Kidney (tissue), 22 donors: ENCODE measurements at places on chromosomes 16 and 17.

- peak; percentile 68 for DNase-seq
Measured at GRCh38 chr16:3147046-3147756, 12.4 kb downstream of the ZNF213 start.

DNA sequence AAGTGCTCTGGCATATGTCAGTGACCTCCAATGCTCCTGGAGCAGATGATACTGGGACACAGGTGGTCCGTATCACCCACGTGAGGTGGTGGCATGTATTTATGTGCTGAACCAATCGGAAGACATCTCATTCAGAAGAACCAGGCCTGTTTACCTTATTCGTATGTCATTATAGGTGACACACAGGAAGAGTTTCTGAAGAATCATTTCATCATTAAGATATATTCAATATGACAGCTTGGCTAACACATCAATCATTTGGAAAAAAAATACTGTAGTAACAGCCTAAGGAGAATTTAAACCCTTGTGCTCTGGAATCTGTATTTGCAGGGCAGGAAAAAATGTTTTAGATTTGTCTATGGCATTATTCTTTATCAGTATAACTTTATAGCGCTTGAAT, 44.6 kb downstream of the RBFOX1 start:
- no peak for DNase-seq

DNA sequence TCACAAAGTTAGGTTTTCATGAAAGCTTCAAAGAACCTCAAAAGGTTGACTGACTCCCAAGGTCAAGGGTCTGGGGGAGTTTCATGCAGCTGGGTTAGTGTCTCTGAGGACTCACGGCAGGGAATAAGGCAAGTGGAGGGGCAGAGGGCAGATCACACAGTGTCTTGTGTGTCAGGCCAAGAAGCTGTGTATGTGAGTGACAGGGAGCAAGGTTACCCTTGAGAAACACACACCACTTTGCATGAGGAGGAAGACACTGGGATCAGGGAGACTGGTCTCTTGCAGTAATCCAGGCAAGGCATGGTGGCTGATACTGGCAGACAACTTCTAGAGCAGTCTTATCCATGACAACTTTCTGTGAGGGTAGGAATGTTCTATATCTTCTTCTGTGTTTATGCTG, 6.3 kb downstream of the FLOT2 start:
- no peak for DNase-seq

GRCh38 chr16:63067141-63067540, 1030.9 kb upstream of the CDH8 start:
- DNase-seq, result no peak

DNA sequence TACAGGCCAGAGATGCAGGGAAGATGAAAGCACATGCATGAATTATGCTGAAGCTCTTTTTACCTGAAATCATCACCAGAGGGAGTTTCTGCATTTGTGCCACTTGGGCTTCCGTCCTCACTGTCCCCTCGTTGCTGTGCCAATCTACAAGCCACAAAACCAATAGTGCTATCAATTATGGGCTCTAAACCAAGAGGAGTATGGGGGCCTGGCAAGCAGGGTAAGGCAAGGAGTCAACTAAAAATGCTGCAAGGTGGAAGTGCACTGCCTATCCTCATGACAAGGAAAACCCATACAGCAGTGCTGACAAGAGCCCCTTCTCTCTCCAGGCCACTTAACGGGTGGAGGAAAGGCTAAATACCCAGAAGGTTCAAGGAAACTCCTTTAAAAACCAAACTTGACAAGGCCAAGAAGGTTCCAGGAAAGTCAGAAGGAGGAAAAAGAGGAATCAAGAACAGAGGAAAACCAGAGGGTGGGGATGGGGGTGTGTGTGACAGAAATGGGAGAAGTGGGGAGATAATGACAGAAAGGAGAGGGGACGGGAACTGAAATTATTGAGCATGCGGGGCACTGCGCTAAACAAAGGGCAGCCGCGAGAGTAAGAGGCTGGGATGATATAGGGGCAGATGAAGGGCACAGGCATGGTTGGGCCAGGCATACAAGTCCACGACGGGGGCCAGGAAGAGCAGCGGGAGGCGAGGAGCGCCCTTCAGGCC, 674 bp downstream of the C17orf75 start:
- DNase-seq, result no peak

GRCh38 chr16:51150165-51150887, 744 bp downstream of the SALL1 start:
- no peak for DNase-seq

DNA sequence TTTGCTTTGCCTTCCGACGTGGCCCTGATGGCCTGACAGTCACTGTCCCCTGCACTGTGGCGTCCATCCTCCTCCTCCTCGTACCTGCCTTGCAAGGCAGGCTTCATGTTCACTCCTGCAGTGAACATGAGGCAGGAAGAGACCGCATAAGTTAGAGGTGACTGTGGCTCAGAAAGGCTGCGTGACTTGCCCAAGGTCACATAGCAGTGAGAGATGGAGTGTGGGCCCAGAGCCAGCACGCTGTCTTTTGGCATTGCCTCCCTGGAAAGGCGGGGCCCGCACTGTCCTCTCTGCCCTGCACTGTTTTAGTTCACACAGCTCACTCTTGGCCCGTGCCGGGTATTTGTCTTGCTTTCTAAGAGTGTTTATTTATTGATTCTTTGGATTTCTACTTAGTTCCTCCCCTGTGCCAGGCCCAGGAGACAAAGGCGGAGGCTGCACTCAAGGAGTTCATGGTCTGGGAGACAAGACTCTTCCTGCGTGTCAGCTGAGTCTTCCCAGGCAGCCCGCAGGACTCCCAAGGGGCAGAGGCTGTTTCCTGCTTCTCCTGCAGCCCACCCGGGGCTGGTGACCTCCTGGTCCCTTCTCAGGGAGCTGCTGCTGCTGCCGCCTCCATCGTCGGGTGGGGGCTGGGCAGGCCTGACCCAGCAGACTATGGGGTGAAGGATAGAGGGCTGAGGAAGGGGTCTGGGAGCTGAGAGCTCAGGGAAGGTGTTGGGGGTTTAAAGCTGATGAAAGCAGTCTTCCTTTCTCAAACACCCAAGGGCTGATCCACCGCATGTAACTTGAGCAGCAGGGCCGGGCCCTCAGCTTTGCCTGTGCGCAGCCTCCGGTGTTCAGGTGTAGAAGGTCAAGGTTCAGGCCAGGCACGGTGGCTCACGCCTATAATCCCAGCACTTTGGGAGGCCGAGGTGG, 12.7 kb downstream of the CYGB start:
- peak; percentile 83 for DNase-seq

DNA sequence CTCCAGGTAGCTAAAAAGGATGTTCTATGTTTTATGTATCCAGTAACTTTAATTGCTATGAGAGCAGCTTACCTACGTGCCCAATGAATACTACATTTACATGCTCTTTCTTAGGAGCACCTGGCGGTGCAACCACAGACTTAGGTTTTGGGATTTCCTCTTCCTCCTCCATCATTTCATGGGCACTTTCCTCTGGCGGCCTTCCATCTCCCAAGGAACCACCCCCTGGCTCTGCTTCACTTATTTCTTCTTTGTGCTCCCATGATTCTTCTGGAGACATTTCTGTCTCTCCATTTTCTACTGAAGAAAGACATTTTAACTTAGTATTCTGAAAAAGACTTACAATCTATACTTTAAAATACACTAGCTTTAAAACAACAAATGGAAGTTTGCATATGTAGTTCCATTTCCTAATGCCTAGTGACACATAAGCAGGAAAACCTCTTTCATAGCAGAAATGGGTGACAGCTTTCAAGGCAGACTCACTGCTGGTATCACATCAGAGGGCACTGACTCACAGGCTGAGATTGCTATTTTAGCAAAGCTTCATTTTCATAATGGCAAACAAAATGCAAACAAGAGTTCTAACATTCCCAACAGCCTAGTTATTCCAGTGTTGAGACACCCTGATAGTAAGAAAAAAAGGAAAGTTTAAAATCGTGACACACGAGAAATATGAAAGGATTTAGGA, 19.1 kb downstream of the GSPT1 start:
- DNase-seq, result no peak

DNA sequence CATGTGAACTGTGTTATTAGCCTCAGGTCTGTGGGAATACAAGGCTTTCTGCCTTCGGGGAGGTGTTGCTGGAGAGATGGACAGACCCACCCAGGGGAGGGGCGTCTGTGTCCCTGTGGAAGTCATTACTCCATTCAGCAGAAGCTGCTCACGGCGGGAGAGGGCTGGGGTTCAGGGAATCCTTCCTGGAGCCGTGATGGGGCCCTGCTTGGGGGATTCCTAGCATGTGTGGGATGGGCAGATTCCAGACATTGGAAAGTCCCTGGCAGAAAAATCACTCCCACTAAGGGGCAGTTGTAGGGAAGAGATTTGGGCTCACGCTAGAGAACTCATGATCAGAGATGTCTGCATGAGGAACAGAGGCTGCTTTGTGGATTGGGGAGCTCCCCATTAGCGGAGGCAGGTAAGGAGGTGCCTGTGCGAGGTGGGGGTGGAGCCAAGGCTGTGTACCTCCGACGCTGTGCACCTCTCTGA, 56.3 kb upstream of the IL34 start:
- peak; percentile 29 for DNase-seq

GRCh38 chr16:19179546-19180490, 11.8 kb downstream of the SYT17 start:
- DNase-seq, result no peak

DNA sequence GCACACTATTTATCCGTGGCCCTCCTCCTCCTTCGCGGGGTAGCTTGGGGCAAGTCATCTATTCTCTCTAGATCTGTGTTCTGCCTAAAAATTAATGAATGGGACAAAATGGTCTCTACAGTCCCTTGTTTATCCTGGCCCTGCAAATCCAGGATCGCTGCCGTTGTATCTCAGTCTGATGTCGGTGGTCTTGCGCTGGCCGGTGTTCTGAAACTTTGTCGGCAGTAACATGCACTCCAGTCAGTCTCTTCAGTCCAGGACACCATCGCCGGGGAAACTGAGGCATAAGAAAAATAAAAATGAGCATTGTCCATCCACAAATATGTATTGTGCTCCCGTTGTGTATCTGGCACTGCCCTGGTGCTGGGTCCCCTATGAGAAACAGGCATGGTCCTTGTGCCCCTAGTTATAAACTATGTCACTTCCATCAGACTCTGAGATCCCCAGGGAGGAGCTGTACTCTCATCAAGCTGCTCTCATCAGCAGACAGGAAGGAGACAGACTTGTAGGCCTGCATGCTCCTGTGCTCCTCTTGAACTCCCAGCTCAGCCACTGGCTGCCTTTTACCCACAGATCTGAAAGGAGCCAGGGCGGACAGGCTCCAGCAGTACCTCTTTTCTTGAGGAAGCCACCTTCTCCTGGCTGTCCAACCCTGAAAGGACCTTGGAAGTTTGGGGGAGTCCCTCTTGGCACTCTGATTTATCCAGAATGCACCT, 13.7 kb upstream of the CA4 start:
- DNase-seq, result peak; percentile 30

DNA sequence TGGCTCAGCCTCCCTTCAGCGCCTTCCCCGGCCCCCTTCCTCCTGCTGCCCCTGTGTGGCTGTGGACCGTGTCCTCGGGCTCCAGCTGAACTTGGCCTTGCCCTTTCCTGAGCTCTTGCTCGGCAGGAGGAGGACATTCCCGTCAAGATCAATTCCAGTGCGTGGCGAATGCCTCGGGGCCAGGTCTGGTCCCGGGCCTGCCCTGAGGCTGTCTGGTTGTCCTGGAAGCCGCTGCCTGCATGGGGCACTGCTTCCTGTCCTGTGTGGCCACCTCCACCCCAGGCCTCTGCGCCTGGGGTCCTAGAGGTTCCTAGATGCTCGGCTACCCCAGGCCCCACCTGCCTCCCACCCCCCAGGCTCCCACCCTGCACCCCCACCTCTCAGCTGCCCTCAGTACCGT, 12.8 kb downstream of the BAHCC1 start:
- DNase-seq, result no peak

GRCh38 chr16:88665148-88665547, 2.3 kb upstream of the MVD start:
- no peak for DNase-seq

DNA sequence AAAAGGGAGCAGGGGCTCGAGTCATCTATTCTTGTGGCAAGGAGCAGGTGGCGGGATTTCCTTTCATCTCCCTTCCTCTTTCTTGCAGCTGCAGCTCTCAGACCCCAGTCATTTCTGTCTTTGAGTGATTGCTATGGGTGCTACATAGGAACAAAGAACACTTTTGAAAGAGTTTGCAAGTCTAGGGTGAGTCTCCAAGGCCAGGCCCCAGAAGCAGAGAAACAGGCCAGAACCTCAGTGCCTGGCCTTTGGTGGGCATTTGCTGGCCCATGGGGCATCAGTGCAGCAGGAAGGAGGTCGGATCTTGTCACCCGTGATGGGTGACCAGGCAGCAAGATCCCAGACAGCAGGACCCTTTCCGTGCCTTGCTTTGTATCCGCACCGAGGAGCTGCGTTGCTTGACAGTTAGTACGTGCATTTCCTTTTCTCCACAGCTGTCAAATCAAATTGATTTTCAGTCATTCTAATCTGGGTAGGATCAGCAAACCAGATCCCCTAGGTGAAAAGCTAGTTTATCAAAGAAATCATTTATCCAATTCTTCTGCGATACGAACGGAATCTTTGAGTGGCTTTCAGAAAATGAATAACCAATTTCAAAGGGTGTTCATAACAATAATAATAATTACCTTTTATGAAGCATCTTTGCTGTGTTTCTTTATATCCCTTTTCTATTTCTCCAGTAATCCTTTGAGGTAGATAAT, 244.6 kb upstream of the MAF start:
- no peak for DNase-seq
